ENCODE measurements at places on chromosomes 1 and 21.

- DNase-seq, result no peak
These were observed 25.0 kb downstream of the MRPL39 start for GRCh38 chr21:25582164-25582790.

- no peak for DNase-seq
These were observed 4.5 kb upstream of the ZNF644 start for GRCh38 chr1:91026320-91026719.

GRCh38 chr1:10646347-10646861, 150.0 kb downstream of the CASZ1 start:
- DNase-seq, result no peak

GRCh38 chr1:155012026-155012546, 9.5 kb downstream of the ZBTB7B start:
- peak; percentile 96 for DNase-seq

GRCh38 chr1:39269349-39269748, 64.9 kb downstream of the MACF1 start:
- no peak for DNase-seq

DNA sequence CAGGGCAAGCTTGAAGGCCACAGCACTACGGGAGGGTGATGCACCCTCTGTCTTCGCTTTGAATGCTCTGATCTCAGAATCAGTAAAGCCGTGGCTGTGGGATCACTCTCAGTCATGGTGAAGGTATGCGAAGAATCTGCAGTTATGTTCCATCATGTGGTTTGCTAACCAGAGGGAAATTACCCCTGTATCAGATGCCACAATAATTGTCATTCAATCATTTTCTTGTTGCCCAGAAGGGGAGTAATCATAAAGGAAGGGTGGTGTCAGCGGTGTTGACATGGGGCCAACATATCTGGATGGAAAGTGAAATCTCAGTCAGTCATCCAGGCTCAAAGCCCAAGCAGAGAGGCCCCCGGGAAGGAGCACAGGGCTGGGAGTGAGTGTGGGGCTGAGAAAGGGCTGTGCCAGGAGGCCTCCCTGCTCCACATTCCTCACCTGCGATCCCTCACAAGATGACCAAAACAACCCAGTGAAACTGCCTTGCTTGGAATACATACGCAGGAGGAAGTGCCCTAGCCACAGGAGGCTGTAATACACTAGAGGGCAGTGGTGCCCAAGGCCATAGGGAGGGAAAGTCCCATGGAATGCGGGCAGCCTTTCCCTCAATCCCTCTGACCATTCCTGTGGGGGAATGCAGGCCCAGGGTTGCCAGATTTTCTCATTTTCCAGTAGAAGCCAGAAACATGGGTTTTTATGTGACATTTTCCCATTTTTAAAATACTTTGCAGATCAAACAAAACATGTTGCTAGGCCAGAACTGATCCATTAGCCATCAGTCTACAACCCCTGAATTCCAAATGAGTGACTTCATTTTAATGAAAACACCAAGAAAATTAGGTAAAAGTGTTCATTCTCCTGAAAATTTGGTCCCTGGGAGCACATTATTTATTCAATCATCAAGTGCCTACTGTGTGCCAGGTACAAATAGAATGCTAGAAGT, 95.7 kb upstream of the VANGL1 start:
- DNase-seq, result no peak

DNA sequence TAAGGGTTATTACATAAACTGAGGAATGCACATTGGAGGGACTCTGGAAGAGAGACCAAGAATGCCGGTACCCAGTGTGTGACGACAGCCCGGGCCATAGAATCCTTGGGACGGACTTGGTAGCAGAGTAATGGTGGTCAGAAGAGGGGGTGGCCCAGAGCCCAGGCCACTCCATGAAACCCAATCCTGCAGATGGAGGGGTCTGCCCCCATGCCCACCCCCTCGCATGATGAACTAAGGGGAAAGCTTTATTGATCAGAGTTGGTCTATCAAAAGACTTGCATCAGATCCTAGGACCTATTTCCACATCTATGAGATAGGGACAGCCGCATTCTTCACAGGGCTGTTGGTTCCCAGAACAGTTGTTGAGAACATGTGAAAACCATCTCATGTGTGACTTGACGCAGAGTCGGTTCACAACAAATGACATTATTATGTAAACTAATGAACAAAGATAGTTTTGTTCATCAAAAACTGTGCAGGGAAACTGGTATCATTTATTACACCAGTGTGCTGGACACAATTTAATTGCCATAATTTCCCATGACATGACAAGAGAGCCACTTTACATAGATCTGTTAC, 21.5 kb upstream of the SDC3 start:
- DNase-seq, result no peak

GRCh38 chr1:211811126-211811525, 19.4 kb downstream of the LPGAT1 start:
- no peak for DNase-seq

DNA sequence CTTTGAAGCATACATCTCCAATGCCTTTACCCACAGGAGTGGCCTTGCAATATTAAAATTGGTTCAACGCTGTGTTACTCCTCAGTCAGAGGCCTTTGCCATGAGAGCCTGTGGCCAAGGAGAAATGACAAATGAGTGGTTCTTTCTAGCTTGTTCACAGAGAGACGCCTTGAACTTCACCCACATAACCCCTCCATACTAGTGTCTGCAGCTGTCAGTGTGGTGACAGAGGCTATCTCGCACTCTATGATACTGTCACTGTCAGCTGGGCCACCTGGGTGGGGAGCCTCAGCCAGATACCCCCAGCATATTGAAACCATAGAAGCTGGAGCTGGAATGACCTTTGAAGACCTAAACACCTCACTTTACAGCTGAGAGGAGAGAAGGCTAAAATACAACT, 57.4 kb upstream of the LBR start:
- DNase-seq, result no peak

DNA sequence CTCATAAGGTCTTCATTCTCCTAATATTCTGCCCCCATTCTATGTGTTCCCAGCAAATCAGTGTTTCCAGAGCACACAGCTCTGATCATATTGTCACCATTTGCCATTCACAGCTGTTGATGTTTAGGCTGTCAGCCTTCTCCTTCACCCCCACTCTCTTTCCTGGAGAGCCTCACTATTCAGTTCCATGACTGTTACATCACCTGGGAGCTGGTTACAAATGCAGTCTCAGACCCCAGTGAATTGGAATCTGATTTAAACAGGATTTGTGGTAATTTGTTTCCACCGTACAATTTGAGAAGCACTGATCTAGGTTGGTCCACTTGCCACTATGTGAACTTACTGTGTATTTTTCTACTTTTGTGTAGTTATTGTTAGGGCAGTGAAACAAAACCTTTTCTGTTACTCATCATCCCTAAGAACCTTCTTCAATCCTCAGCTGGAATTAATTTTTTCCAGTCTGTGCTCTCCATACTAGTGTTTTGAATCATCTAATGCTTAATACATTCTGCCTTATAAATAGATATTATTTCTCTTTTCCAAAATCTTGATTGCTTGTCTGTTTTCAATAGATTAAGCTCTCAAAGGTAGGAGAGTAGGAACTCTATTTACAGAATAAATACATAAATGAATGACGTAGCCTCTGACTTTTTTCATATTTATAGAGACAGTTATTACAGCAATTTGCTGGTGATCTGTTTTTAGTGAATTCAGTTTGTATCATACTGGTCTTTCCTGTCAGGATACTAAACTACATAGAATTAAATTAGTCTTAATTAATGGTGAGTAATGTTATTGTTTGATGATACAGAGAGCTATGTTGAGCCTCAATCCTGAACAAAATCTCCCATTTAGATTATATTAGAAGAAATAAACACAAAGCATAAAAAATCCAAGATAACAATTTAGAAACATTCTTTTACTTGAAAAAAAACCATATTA, 8.1 kb downstream of the SNX7 start:
- DNase-seq, result no peak

DNA sequence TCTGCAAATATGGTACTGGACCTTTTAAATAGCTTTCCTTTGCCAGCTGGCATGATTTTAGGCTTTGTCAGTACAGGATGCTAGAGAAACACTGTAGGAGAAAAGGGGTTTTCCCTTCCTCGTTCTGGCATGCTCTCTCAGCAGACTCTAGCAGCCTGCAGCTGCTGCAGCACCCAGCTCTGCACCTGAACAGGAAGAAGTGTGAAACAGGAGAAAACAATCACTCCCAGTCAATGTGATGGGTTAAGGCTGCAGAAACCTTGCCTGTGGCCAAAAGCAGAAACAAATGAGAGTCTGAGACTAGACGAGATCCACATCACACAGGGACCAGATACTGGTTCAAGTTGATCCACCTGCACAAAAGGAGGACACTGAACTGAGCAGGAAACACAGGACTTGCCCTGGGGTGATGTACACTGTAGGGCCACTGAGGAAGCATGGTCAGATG, 21.2 kb downstream of the OVGP1 start:
- DNase-seq, result no peak

DNA sequence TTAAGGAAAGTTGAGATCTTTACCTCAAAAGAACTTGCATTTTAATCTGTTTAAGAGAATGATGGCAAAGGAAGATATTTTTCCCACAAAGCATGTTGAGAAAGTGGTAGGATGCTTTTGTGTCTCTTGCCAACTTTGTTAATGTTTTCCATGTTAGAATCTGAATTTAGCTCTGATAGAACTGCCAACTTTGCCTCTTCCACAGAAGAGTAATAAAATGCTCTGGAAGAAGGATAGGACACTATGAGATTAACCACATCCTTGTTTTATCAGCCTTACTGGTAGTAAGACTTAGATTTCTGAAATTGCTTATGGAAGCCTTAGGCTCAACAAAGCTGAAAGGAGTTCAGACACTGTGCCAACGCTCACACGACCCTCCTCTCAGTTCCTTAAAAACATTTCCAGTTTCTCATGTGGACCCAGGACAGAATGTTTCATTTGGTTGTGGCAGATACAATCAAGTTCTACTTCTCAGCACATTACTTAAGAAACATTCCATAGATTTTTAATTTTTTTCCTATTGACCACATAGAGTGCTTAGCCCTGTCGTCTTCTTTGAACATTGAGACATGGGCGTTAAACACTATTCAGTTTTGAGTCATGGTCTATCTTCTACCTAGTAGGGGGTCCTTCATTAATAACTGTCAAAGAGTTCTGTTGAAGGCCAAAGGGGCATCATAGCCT, 59.0 kb downstream of the MTR start:
- no peak for DNase-seq

DNA sequence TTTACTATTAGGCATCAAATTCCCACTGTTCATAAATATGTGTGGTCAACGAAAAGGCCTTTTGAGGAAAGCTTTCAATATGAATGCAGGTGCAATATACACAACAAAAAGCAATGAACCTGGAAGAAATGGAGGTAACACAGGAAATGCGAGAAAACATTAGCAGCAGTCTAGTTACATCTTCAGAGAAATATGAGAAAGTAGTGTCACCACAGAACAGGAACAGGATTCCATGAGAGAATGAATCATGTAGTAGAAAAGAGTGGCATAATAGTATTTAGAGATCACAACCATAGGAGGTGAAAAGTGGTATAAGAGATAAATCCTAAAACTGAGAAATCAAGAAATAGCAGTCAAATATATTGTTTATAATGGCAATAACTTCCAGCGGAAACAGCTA, 103.7 kb downstream of the AK5 start:
- no peak for DNase-seq

GRCh38 chr1:225026701-225027100, 97.2 kb downstream of the DNAH14 start:
- DNase-seq, result no peak

DNA sequence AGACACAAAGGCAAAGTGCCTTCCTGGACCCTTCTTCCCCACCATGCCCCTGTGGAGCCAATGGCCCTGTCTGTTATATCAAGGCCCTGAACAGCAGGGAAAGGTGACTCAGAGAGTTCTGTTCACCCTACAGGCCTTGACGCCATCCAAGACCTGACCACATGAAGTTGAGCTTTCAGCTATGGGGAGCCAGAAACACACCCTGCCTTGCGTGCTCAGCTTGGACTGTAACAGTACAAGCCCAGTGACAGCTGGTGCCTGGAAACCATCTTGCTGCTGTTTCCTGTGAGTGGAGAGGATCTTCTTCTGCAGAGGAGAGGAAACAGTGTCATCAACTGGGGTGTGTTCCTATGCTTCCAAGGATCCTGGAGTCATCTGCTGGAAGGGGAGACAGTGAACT, 165.0 kb upstream of the IRF2BP2 start:
- no peak for DNase-seq

- DNase-seq, result no peak
These were observed 91.7 kb upstream of the NFIA start for GRCh38 chr1:60990714-60991090.

- DNase-seq, result no peak
These were observed 35.4 kb upstream of the FGGY start for GRCh38 chr1:59261537-59261936.

DNA sequence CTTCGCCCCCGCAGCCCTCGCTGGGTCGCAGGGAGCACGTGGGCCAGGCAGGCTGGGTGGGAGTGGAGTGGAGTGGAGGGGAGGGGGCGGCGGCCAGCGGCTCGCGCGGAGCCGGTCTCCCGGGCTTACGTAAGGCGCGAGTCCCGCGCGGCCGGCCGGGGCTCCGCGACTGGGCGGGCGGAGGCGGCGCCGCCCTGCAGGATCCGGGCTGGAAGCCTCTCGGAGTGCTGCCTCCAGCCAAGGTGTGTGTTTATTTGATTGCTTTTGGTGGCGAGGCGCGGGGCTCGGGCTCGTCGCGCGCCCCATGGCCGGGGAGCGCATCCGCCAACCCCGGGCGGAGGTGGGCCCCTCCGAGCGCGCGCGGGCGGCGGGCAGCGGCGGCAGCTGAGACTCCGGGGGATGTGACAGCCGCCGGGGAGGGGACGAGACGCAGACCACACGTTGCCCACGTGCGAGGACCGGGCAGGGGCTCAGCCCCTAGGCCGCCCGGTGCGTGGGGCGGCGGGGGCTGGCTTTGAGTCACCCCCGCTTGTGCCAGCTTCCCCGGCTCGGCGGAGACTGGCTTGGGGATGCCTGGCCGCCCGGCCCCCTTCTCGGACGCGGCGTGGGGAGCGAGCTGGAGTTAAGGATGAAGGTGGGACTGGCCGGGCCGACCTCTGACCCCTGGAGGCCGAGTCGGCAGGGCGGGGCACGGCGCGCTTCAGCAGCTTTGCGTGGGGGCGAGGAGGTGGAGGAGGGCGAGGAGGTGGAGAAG, 402 bp upstream of the AK4 start:
- DNase-seq, result no peak

GRCh38 chr1:247430434-247430833, 14.5 kb downstream of the NLRP3 start:
- DNase-seq, result no peak

- DNase-seq, result no peak
These were observed 21.0 kb downstream of the CD160 start for GRCh38 chr1:145740269-145740668.

DNA sequence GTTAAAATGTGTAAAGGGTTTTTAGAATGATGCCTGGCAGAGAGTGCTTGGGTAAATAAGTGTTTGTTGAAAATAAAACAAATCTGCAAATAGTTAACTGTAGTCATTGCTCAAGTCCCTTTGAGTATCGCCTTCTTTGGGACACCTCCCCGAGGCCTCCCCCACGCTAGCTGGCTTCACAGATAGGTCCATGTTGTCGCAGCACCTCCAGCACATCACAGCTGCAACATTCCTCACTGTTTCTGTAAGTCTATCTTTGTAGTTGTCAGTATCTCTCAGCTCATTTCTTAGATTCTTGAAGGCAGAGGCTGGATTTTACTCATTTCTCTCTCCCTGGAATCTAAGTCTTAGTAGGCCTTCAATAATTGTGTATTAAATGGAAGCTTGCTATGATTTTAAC, 1.6 kb upstream of the STUM start:
- no peak for DNase-seq

GRCh38 chr21:33546086-33546485, 3.2 kb downstream of the SON start:
- DNase-seq, result no peak
